ENCODE measurements at places on chromosomes 4 and X. TPM values are rescaled to one million over a fixed set of nuclear protein-coding genes. Genes with fewer than 3 reads are reported as not detected.

GRCh38 chrX:81957900-81958545 lies 756.1 kb downstream of the SH3BGRL start:
- H3K4me1 ChIP-seq: no peaks in the 10 kb centered on the region
- H3K27me3 ChIP-seq: no peaks in the 10 kb centered on the region
- no peak overlapping the region for H3K4me3 ChIP-seq
- H3K27ac ChIP-seq: no peak overlapping the region
- no peaks in the 10 kb centered on the region for H3K36me3 ChIP-seq
- DNase-seq: no peak

DNA sequence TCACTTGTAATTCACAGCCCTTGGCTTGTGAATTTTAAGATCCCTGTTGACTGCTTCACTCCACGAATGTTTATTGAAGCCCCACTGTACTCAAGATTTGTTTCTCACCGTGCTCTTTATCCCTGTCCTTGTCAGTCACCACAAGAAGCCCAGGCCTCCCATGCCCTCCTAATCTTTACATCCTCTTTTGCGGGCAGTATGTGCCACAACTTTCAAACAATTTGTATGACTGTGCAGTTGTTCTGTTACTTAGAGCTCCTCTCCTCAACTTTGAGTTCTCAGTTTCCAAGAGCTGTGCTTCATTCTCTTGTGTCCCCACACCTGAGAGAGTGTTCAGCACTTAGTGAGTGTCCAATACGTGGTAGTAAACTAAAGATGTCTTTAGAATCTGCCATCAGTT lies 467.7 kb downstream of the NKX6-1 start:
- H3K27ac ChIP-seq: no peak overlapping the region
- DNase-seq: no peak
- H3K36me3 ChIP-seq: no peaks in the 10 kb centered on the region
- H3K27me3 ChIP-seq: no peaks in the 10 kb centered on the region
- no peaks in the 10 kb centered on the region for H3K4me1 ChIP-seq
- H3K4me3 ChIP-seq: no peak overlapping the region

GRCh38 chrX:2689773-2690666 lies 1.1 kb upstream of the CD99 start:
- DNase-seq: no peak
- peaks cover 10% of the 10 kb centered on the region for H3K36me3 ChIP-seq
- peak overlapping the region; percentile 80 for H3K4me3 ChIP-seq
- no peak overlapping the region for H3K27ac ChIP-seq
- no peaks in the 10 kb centered on the region for H3K27me3 ChIP-seq

- H3K4me1 ChIP-seq: no peaks in the 10 kb centered on the region
- H3K4me3 ChIP-seq: no peak overlapping the region
- peaks cover 42% of the 10 kb centered on the region for H3K36me3 ChIP-seq
- no peak for DNase-seq
Observed at GRCh38 chrX:72465889-72466288, 106.8 kb downstream of the HDAC8 start.

DNA sequence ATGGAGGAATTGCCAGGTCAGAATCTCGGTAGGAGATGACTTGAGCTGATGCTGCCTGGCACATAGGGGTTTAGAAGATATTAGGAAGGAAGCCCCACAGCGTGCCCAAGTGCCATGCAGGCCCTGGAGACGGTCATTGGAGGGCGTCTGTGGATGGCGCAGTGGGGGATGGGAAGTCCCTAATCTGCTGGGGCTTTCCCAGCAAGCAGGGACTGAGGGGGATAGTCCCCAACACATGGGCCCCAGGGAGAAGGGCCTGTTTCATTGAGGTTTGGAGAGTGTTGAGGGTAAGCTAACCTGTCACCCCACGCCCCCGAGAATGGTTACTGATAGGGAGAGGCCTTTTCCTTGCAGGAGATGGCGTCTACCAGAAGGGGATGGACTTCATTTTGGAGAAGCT lies 7.8 kb downstream of the TAFAZZIN start:
- H3K27ac ChIP-seq: no peak overlapping the region
- peaks cover 2% of the 10 kb centered on the region for H3K36me3 ChIP-seq
- DNase-seq: no peak
- peak overlapping the region; percentile 1 for H3K4me3 ChIP-seq

DNA sequence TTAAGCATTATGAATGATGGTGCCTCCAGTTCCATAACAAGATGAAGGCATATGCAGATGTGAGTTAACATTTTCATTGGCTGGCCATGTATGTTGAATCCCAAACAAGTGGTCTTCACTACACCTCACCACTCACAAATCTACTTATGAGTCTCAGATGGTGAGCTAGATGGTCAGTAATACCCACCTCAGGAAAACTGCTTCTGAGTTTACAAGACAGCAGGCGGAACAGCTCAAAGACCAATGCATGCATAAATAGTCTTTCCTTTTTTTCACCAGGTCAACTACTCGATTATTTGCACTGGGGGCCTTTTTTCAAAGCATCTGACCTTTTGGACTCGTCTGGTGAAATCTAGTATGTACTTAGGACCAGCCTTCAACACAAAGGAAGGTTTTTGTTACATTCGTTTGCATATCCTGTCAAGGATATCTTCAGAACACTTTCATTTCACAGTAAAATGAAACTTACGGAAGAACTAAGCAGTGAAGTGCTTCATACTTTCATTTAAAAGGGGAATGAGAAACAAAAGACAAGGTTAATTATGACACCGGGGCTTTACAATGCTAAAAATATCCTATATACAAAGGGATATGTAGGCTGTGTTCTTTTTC lies 23.1 kb upstream of the TLR7 start:
- DNase-seq: no peak
- H3K36me3 ChIP-seq: no peaks in the 10 kb centered on the region
- peak overlapping the region; percentile 64 for H3K4me3 ChIP-seq
- peak overlapping the region; percentile 88 for H3K27ac ChIP-seq
- peaks cover 18% of the 10 kb centered on the region for H3K4me1 ChIP-seq

- H3K4me3 ChIP-seq: no peak overlapping the region
- no peak for DNase-seq
- no peak overlapping the region for H3K27ac ChIP-seq
- H3K4me1 ChIP-seq: no peaks in the 10 kb centered on the region
- H3K27me3 ChIP-seq: no peaks in the 10 kb centered on the region
Observed at GRCh38 chrX:114532111-114532805, 51.6 kb upstream of the HTR2C start.

Gene RIBC1
- 0.86 TPM for total RNA-seq

DNA sequence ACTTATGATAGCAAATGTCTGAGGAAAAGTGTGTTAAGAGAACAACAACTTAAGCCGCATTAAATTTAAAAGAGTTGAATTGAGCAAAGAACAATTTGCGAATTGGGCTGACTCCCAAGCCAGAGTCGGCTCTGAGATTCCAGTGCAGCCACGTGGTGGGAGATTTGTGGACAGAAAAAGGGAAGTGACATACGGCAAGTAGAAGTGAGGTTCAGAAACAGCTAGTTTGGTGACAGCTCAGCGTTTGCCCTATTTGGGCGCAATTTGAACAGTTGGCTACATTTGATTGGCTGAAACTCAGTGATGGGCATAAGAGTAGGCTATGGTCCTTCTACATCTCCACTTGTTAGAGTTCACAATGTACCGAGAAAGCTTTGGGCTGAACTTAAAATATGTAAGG lies 124.0 kb downstream of the PRKX start:
- no peaks in the 10 kb centered on the region for H3K36me3 ChIP-seq
- H3K4me1 ChIP-seq: no peaks in the 10 kb centered on the region
- H3K27me3 ChIP-seq: no peaks in the 10 kb centered on the region
- no peak overlapping the region for H3K27ac ChIP-seq
- H3K4me3 ChIP-seq: no peak overlapping the region
- no peak for DNase-seq

- no peak overlapping the region for H3K27ac ChIP-seq
- no peak overlapping the region for H3K4me3 ChIP-seq
- no peak for DNase-seq
- H3K27me3 ChIP-seq: no peaks in the 10 kb centered on the region
Observed at GRCh38 chr4:165627548-165627947, 245.5 kb upstream of the TLL1 start.

GRCh38 chr4:35771571-35771970 lies 472.7 kb downstream of the ARAP2 start:
- H3K27me3 ChIP-seq: no peaks in the 10 kb centered on the region
- no peaks in the 10 kb centered on the region for H3K4me1 ChIP-seq
- no peak overlapping the region for H3K27ac ChIP-seq
- DNase-seq: no peak

Gene FAM236B
- total RNA-seq: not detected

DNA sequence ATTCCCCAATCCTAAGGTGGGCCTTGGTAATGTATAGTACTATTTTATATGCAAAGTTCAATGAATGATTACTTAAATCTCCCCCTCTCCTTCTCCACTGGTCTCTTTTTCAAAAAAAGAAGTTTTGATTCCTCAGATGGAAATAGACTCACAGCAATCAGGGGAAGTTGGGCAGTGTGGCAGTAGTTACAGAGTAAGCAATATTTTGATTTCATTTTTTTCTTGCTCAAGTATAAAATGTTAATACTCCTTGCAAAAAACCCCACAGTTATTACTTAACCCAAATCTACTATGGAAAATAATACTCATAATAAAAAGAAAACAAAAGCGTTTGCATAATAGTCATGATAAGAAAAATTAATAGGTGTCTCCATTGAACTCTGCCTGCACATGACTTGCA lies 56.9 kb upstream of the CXCL8 start:
- DNase-seq: no peak
- no peak overlapping the region for H3K27ac ChIP-seq
- H3K4me1 ChIP-seq: no peaks in the 10 kb centered on the region

Gene MEPE
- not detected for total RNA-seq

DNA sequence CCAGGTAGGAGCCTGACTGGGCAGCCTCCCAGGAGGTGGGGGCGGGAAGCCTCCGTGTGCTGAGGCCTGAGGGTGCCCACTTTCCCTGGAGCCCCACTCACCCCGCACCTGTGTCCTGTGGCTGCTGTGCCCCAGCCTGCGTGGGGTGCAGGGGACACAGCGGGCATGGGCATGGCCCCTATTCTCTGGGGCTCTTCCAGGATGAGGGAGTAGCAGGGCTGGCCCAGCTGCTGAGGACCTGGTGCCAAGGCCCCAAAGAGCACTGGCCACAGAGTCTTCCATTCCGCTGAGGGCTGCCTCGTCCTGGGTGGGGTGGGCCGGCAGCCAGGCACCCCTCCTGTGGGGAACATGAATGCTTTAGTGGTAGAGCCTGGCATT lies 51.7 kb upstream of the SORCS2 start:
- H3K4me3 ChIP-seq: no peak overlapping the region
- no peaks in the 10 kb centered on the region for H3K4me1 ChIP-seq

Data from activated B cell treated with CpG ODN at 0.5 μM for 24 hours (primary cell).